Effector memory CD8-positive, alpha-beta T cell (primary cell): ENCODE measurements at places on chromosomes 1 and 21.

- DNase-seq = no peak
Measured at GRCh38 chr21:45386728-45387371, 18.1 kb upstream of the COL18A1 start.

GRCh38 chr1:96370757-96371156, 350.8 kb upstream of the PTBP2 start:
- no peak for DNase-seq

DNA sequence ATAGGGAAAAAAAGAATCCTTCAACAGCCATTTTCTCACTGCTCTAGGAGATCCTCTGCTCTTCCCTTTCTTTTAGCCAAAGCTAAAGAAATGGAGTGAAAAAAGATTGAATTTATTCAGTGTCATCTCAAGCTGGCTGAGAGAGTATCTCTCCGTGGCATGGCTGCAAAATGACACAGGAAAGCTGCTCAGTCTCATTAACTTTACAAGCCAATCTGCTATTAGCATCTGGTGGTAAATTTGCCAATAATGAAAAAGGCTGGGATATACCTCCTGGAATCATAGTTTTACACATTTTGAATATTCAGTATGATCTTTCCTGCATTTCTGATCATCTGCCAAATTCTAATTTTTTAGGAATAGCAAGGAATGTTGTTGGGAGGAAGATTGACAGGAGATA, 176.8 kb upstream of the CHRM3 start:
- DNase-seq = no peak

DNA sequence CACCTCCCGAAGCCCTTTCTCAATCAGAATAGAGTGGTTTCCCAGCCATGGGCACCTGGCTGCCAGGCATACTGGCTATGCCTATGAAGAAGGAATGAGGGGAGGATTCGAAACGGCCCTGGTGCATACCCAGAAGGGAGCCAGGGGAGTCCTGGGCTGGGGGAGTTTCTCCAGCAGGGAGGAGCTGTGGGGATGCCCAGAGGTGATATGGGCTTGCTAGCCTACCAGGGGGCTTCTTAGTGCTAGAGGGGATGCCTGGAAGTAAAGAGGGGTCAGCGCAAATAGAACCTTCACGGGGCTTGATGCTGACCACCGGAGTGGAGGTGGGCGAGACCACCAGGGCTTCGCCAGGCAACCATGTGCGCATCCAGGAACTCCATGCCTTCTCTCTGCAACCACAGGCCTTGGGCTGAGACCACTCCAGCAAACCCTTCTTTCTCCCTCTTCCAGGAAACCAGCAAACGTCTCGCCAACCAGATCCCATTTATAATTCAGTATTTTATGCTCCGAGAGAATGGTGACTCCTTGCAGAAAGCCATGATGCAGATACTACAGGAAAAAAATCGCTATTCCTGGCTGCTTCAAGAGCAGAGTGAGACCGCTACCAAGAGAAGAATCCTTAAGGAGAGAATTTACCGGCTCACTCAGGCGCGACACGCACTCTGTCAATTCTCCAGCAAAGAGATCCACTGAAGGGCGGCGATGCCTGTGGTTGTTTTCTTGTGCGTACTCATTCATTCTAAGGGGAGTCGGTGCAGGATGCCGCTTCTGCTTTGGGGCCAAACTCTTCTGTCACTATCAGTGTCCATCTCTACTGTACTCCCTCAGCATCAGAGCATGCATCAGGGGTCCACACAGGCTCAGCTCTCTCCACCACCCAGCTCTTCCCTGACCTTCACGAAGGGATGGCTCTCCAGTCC, 18.2 kb upstream of the MX1 start:
- DNase-seq = no peak

- DNase-seq = no peak
Measured at GRCh38 chr1:172219966-172220365, 200.5 kb upstream of the C1orf105 start.

- no peak for DNase-seq
Measured at GRCh38 chr1:9271283-9271682, 21.4 kb upstream of the SPSB1 start.

GRCh38 chr1:225228871-225229303, 199.0 kb downstream of the LBR start:
- no peak for DNase-seq

GRCh38 chr21:32143241-32143939, 135.5 kb downstream of the MIS18A start:
- DNase-seq = no peak

DNA sequence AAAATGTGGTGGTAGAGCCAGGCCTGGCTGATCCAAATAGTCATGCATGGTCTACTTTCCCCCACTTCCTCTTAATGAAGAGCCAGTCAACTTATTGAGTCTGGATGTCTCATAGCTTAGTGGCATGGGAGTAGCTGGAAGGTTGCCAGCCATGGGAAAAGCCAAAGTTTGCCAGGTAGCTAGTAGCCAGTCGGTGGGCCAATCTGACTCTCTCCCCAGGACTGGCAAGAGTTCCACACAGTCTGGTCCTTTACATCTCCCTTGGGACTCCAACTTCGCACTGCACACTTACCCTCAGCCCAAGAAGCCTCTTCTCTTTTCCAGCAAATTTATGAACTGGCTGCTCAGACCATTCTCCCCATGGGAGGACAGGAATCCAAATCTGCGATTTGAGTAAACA, 8.3 kb downstream of the WARS2 start:
- DNase-seq = no peak

DNA sequence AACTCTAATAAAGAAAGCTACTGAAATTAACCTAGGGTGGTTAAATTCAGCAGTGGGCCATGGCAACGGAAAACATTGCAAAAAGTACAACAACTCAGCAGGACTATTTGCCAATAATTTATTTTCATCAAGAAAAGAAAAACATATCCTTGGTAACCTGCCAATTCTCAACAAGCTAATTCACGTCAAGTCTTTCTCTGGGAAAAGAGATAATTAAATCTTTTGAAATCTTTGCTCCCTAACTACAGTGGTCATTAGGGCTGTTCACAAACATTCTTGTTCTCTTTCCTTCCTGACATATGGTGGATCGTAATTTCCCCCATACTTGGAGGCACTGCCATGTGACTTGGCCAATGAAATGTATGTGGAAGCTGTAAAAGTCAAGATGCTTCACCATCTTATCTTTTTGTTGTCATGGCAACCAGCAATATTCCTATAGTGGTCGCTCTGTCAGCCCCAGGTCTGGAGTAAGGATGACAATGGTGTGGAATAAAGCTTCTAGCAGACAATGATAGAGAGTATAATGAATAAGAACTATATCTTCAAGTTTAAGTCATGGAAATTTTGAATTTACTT, 29.6 kb upstream of the ZNF326 start:
- no peak for DNase-seq

GRCh38 chr1:213973129-213973528, 14.6 kb upstream of the PROX1 start:
- no peak for DNase-seq

GRCh38 chr1:29425631-29426030, 189.3 kb downstream of the PTPRU start:
- no peak for DNase-seq

- no peak for DNase-seq
Measured at GRCh38 chr1:18787825-18788385, 71.6 kb downstream of the TAS1R2 start.

- no peak for DNase-seq
Measured at GRCh38 chr1:182890927-182891610, 51.9 kb downstream of the DHX9 start.

- no peak for DNase-seq
Measured at GRCh38 chr1:14613926-14614325, 15.4 kb downstream of the KAZN start.

- no peak for DNase-seq
Measured at GRCh38 chr21:33360281-33360680, 35.5 kb downstream of the IFNAR1 start.

DNA sequence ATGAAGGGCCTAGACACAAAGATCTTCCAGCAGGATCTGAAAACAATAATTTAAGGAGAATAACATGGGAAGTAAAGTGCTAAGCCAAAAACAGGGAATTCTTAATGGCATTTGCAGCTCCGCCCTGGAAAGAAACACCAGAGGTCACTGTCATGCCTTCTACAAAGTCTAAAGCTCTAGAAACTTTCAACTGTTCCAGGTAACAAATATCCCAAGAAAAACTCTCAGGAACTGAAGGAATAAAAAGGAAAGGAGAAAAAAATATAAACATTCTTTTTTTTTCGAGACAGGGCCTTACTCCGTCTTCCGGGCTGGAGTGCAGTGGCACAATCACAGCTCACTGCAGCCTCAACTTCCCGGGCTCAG, 13.2 kb downstream of the ZC3H12A start:
- no peak for DNase-seq
